ENCODE measurements at places on chromosomes 5 and 9. TPM values are rescaled to one million over a fixed set of nuclear protein-coding genes. Genes with fewer than 3 reads are reported as not detected.

GRCh38 chr9:72396247-72397091 lies 31.5 kb upstream of the ZFAND5 start:
- DNase-seq = peak; percentile 74

DNA sequence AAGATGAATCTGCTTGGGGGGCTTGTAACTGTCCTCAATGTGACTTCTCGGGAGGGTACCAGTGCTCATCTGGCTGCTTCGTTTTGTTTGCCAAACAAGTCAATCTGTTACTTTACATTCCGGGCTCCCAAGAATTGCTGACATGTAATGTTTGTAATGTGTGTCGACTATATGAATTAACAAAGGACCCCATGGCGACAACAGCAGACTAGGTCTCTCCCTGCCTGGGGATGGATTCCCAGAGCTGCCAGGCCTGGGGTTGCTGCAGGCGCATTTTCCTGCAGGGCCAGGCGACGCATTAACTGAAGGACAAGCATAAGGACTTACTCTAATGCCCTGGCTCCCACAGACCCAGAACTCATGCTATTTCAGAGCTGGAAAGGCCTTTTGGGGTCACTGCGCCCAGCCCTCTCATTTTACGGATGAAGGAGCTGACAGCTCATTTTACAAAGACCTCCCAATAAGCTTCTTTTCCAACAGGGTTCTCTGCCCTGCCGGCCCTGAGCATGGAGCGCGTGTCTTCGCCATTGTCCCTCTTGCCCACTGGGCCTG lies 214.8 kb downstream of the TTLL11 start:
- DNase-seq = no peak

Gene KCNN2
- 0.86 TPM for polyA plus RNA-seq

GRCh38 chr9:137879052-137879451 lies 1.5 kb downstream of the CACNA1B start:
- DNase-seq = no peak

DNA sequence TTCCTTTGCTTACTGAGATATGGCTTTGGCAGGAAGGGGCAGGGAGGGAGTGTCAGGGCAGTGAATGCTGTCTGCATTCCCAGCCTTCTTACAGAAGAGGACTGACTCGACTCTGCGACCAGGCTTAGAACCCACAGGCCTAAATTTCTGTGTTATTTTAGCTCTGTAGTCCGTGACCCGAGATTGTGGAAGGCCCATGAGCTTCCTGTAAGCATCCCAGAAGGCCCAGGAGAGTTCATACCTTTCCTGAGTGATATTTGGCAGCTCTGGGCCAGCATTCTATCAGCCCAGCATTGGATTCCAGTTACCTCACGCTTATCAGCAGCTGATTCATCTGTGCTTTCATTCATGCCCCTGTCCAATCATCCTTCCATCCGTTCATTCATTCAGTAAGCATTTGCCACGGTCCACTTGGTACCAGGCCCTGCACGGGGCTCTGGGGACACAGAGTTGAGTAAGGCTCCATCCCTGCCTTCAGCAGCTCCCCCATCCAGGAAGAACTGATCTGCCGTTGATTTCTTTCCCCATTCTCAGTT lies 28.2 kb upstream of the RPL26L1 start:
- peak; percentile 34 for DNase-seq

DNA sequence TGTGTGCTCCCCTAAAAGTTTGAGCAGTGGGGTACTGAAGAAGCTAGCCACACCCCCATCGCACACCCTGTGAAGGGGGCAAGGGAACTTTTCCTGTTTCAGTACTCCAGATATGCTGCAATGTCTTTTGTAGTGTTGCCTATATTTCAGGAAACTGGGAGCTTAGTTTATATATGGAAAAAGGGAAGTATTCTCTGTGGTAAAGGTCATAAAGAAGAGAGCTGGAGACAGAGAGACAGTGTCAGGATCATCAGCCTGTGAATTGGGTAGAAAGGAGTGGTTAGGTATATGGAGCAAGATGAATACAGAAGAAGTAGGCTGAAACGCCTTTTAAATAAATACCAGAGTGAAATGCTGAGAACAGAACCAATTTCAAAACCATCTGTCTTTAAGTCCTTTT lies 82.2 kb upstream of the C9orf72 start:
- DNase-seq = no peak

Gene PCDHGB6
- polyA plus RNA-seq = 3.3 TPM

GRCh38 chr9:91220021-91220420 lies 141.7 kb downstream of the AUH start:
- no peak for DNase-seq

Gene FST
- 106 TPM for polyA plus RNA-seq

Gene CCNJL
- 4.4 TPM for polyA plus RNA-seq

Gene CAMK2A
- 0.46 TPM for polyA plus RNA-seq

Gene FYB1
- polyA plus RNA-seq = 0.01 TPM

- no peak for DNase-seq
These were observed 140.0 kb upstream of the RAD23B start for GRCh38 chr9:107142896-107143603.

Gene SOX30
- polyA plus RNA-seq = 0.09 TPM

DNA sequence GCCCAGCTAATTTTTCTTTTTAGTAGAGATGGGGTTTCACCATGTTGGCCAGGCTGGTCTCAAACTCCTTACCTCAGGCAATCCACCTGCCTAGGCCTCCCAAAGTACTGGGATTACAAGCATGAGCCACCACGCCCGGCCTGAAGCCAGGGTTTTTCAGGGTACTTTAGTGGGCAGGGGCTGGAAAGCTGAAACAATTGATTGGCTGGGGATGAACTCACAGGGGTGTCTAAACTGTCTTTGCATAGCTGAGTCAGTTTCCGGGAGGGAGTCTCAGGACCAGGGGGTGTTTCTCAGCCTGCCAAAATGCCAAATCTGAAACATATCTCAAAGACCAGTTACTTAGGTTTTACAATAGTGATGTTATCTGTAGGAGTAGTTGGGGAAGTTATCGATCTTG lies 46.1 kb downstream of the PRUNE2 start:
- DNase-seq = no peak

DNA sequence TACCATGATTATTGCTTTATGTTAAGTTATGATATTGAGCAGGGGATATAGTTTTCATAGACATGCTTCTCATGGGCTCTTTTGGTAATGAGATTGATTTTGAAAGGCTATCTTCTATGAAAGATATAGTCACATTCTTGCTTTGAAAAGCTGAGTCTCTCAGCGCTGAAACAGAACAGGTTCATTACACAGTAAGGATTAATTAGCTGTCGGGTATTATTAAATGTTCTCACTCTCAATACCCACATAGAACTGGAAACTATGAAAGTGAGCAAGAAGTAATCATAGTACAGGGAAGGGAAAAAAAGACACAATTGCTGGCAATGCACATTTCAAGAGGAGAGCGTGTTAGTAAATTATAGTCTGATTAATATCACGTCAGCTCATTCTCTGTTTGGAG lies 171.6 kb upstream of the GPR151 start:
- DNase-seq = no peak

Gene LCN2
- not detected for polyA plus RNA-seq

Gene PROB1
- polyA plus RNA-seq = 0.25 TPM

GRCh38 chr5:33743099-33743498 lies 148.7 kb downstream of the ADAMTS12 start:
- DNase-seq = no peak

GRCh38 chr9:125513668-125514413 lies 193.2 kb downstream of the MAPKAP1 start:
- DNase-seq = no peak

GRCh38 chr5:146254223-146254622 lies 50.8 kb downstream of the RBM27 start:
- no peak for DNase-seq

Gene CDO1
- polyA plus RNA-seq = 2.2 TPM

GRCh38 chr9:10228082-10228481 lies 384.7 kb downstream of the PTPRD start:
- DNase-seq = no peak

DNA sequence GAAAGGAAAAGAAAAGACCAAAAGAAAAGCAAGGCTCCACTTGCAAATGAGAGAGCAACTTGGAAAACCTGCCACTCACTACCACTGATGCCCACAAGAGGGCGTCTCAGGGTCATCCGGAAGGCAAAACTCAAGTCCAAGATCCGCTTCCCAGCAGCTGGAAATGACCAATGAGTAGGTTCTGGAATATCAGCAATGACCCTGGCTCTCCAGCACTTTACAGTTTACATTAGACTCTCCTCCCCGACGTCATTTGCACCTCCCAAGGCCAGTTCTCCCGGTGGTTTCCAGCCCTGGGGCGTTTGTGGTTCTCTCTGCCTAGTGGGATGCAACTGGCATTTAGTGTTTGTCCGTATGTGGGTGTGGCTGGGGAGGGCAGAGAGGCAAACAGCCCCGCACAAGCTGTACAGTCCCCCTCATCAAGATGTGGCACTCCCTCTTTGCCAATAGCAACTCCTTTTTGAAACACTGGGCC lies 193.8 kb upstream of the ZNF618 start:
- peak; percentile 76 for DNase-seq

GRCh38 chr5:84259283-84260045 lies 125.2 kb downstream of the EDIL3 start:
- DNase-seq = no peak

- DNase-seq = no peak
These were observed 1104.8 kb upstream of the COX7C start for GRCh38 chr5:85512896-85513295.

Gene GLE1
- polyA plus RNA-seq = 27.3 TPM

DNA sequence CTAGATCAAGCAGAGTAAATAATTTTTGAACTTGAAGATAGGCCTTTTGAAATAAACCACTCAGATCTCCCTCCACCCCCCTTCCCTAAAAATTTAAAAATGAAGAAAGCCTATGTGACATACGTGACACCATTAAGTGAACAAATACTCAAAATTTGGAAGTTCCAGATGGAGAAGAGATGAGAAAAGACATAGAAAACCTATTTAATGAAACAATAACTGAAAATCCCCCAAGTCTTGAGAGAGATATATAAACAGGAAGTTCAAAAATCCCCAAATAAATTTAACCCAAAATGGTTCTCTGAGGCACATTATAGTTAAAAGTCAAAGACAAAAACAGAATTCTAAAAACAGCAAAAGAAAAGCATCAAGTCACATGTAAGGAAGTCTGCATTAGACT lies 428.6 kb downstream of the PSAT1 start:
- DNase-seq = no peak

DNA sequence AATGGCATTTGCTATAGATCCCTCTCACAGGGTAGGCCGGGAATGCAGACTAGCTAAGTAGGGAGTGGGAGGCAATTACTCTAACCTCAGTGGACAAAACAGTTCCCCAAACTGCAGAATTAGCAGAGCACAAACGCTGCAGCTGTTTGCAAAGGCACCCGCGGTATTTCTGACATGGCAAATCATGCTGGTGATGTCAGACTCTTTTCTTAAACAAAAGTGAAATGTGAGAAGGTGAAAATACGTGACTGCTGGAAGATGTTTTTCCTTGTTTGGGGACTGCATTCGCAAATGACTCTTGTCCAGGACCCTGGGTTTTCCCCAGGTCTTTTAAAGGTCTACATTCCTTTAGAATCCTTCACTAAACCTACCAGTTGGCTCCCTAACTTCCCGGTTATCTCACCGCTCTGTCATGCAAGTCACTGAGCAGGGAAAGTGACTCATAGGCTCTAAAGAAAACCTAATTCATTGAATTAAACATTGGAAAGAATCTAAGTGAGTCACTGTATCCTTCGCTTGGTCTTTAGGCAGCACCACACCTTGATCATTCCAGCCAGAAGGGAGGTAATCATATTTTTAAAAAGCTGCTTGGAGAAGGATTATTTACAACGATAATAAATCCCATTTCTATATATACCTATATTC lies 91.5 kb upstream of the DNAH5 start:
- DNase-seq = peak; percentile 99

DNA sequence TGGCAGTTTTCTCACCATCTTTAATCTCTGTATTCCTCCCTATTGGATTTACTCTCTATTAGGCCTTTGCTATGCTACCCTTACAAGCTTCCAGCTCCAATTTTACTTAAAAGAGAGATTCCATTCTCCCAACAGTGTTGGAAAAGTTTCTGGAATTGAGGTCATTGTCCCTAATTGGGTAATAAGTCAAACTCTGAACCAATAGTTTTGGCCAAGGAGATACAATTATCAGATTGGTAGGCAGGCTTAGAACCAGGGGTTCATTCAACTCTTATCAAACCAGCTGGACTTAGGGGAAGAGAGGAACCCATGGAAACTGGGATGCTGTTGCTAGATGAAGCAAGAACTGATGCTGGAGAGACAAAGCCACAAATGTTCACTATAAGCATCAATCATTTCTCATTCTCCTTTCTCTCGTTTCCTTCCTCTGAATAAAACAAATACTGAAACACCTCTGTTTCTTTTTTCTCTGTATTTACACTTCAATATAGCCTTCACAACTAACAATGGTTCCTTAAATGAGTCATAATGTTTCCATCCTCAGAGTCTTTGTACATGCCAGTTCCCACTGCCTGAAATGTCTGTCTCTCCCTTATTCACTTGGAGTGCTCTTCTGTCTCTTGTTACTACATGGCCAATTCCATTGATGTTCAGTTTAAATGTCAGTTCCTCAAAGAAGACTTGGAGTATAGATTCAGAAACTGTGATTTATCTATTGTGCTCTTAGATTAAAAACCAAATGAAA lies 587.3 kb downstream of the GABRG2 start:
- DNase-seq = no peak

Gene SPINK5
- polyA plus RNA-seq = not detected

Gene SLC4A9
- not detected for polyA plus RNA-seq

- DNase-seq = no peak
These were observed 116.1 kb downstream of the SEMA5A start for GRCh38 chr5:9429691-9430215.

DNA sequence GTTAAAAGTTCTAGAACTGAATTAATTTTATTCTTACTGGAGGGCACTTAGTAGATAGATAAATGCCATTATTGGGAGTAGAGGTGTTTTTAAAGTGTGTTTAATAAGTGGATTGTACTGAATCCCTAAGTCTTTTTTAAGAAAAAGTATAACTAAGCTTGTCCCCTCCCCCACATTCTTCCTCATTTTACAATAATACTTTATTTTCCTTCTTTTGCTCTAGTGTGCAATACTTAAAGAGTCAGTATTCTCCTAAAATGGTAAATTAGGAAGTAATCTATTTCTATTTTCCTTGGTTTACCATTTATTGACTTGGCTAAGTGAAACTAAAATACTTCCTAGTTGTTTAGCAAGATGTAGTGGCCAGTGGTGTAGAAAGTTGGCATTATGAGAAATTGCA lies 11.6 kb downstream of the UBLCP1 start:
- DNase-seq = no peak

- DNase-seq = no peak
These were observed 451.0 kb upstream of the TUSC1 start for GRCh38 chr9:26129217-26129616.

GRCh38 chr9:4349816-4350418 lies 50.0 kb upstream of the GLIS3 start:
- no peak for DNase-seq

GRCh38 chr5:52842111-52842510 lies 54.4 kb downstream of the ITGA1 start:
- no peak for DNase-seq

Gene FOXD4L5
- polyA plus RNA-seq = not detected

GRCh38 chr5:128358826-128359225 lies 179.2 kb downstream of the FBN2 start:
- DNase-seq = no peak

DNA sequence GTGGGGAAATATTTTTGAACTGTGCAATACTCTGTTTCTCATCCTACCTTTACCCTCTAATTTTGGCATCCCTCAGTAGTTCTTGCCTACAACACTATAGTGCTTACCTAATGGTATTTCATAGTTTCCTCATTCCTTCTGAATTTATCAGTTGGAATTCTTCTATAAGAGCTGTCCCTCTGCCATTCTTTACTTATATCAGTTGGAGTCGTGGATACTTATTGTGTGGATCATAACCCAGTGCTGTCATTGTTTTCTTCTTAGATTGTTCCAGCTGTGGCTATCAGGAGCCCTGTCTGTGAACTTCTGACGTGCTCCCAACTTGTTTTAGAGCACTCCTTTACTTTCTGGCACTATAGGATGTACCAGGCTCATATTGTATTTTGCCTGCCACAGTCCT lies 146.1 kb upstream of the OTULINL start:
- no peak for DNase-seq

Gene NEK6
- polyA plus RNA-seq = 163 TPM

All from AG04450 (cell line).